Kidney (tissue), 22 donors: ENCODE measurements at places on chromosomes 6 and 20. TPM values are rescaled to one million over a fixed set of nuclear protein-coding genes. Genes with fewer than 3 reads are reported as not detected.

MCCD1 gene
- 3.5 TPM for total RNA-seq

SLC22A3 gene
- total RNA-seq: 6.4 TPM

GRCh38 chr6:142839686-142840040, 105.3 kb downstream of the HIVEP2 start:
- no peak overlapping the region for H3K4me3 ChIP-seq
- no peak for DNase-seq
- H3K27me3 ChIP-seq: no peaks in the 10 kb centered on the region
- H3K36me3 ChIP-seq: no peaks in the 10 kb centered on the region
- H3K4me1 ChIP-seq: no peaks in the 10 kb centered on the region

DNA sequence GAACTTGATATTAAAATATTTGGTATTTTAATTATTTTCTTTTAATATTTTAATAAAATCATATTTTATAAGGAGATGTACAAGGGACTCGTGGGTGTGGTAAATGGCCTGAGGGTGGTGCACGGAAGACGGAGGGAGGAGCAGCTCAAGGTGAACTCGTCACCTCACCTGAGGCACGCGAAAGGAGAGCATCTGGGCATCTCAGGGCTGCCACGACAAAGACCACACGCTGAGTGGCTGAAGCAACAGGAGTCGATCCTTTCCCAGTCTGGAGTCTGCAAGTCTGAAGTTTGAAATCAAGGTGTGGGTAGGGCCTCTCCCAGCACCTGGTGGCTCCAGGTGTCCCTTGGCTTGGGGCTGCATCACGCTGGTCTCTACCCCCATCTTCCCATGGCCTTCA, 39.7 kb downstream of the APCDD1L start:
- no peaks in the 10 kb centered on the region for H3K36me3 ChIP-seq
- no peaks in the 10 kb centered on the region for H3K27me3 ChIP-seq
- no peak for DNase-seq
- H3K4me3 ChIP-seq: no peak overlapping the region
